GM13977 (cell line): ENCODE measurements at places on chromosomes 6 and 20.
A peak's percentile ranks its signal among the peaks of the same experiment; 100 is the strongest.

GRCh38 chr6:16805243-16805950, 44.1 kb upstream of the ATXN1 start:
- DNase-seq: no peak

DNA sequence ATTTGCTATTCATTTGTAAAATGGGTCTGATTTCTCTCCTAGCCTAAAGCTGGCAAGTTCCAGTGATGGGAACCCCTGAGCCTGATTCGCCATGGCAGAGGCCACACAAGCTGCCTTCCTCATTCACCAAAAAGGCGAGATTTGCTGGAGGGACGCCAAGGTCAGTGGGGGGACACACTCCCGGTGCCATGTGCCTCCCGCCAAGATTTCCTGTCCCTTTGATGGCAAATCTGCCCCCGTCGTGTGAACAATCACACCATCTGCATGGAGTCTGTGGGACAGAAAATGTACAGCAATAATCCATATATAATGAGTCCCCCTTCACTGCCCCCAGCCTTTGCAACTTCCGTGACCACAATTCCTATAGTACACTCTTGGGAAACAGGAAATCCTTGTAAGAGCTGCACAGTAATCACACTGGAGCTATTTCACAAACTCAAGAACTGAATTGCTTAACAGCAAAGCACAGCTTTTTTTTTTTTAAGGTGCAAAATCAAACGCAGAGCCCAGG, 15.7 kb upstream of the IGF2R start:
- DNase-seq: no peak

DNA sequence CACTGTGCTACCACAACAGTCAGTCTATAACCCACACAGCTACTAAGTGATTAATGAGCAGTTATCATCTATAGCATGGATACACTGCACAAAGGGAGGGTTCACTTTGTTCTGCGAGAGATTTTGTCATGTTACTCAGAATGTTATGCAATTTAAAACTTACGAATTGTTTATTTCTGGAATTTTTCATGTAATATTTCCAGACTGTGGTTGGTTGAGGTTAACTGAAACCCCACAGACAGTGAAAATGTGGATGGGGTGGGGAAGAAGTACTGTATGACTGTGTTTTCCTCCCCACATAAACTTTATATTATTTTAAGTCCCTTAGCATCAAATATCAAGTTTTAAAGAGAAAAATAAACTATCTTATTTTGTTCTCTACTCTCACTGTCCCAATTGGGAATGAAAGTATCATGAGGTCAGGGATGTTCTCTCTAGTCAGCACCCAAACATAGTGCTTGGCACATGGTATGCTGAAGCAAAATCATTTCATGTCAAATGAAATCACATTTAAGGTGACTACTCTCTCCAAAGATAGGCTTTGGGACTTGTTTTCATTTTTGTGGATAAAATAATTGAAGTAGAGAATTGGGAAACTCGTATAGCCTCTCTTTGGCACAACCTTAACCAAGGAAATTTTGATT, 25.4 kb downstream of the DOP1A start:
- DNase-seq: no peak

- DNase-seq: no peak
Observed at GRCh38 chr6:106694343-106694742, 65.0 kb downstream of the QRSL1 start.

GRCh38 chr20:58950603-58951002, 30.5 kb upstream of the NELFCD start:
- DNase-seq: no peak

GRCh38 chr6:132466952-132467351, 46.0 kb downstream of the STX7 start:
- DNase-seq: no peak

DNA sequence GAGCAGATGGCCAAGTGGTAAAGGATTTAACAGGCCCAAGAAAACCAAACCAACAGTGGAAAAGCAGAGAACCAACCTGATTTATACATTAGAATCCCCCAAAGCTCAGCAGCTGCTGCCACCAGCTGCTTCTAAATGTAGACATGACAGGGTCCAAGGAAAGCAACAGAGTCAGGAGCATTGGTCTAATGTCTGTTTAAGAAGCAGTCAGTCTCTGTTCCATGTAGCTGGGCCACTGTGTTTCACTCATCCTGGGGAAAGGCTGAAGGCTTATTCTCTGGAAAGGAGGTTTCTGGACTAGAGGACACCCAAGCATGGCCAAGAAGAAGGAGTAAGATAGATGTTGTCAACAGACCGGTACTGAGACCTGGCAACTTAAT, 75.4 kb downstream of the TMEM244 start:
- DNase-seq: no peak

GRCh38 chr6:111692327-111693164, 86.9 kb upstream of the TRAF3IP2 start:
- DNase-seq: no peak

- DNase-seq: no peak
Observed at GRCh38 chr20:20253744-20254330, 114.1 kb upstream of the INSM1 start.

GRCh38 chr6:93371756-93372155, 47.6 kb downstream of the EPHA7 start:
- no peak for DNase-seq

GRCh38 chr6:138538390-138539031, 39.2 kb upstream of the NHSL1 start:
- no peak for DNase-seq

GRCh38 chr6:16388488-16388887, 150.1 kb downstream of the GMPR start:
- DNase-seq: no peak

DNA sequence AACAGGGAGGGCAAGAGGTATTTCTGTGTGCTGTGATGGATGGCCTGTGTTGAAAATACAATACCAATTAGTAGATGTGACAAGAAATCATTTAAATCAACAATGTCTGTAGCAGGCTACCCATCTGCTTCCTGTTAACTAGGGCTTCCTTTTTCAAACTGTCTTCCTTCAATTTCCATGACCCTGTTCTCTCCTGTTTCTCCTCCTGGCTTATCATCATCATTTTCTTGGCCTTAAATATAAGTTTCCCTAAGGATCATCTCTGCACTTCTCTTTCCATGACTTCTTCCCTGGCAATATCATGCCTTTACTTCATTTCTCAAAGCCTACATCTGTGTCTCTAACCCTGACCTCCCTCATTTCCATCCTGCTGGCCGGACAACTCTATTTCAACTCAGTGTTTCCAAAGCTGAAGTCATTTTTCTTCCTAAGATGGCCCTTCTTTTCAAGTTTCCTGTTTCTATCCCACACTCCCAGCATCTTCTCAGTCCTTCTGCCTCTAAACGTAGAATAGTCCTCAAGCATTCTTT, 18.2 kb downstream of the ZC2HC1B start:
- no peak for DNase-seq

- no peak for DNase-seq
Observed at GRCh38 chr20:44187054-44187771, at the start of gene JPH2. Gene JPH2, minus strand, starts transcription at chr20:44187188. Its CDS starts 483 bp downstream, at chr20:44186705.

DNA sequence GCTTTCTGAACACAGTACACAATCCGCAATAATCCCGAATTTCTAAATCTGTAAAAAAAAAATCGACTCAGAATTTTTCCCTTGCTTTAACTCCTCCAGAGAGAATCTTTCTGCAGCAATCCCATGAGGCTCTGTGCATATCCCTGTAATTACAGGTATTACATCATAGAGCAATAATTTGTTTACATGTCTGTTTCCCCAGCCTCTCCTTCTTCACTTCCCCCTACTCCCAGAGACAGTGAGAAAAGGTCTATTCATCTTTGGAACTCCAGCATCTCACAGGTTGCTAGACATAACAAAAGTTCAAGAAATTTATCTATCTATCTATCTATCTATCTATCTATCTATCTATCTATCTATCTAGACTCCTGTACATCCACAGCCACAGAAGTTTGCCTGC, 26.0 kb downstream of the KLHL31 start:
- DNase-seq: no peak

- DNase-seq: peak; percentile 81
Observed at GRCh38 chr6:155223646-155224451, 40.0 kb upstream of the CLDN20 start.

DNA sequence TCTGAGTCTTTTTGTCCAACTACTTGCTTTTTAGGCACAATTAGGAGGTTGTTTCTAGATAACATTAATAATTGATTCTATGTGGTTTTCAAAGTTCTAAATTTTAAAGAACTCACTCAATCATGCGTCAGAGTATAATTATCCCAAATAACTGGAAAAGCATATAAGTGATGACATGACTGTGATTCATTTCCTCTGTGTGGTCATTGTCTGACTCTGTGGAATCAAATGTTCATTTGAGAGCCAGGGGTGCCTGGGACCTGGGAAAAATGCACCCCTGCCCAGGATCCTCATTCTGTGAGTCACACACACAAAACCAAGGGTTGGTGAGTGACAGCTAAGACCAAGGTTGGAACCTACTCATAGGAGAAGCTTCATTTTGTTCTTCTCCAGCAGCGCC, 127.1 kb upstream of the MLIP start:
- no peak for DNase-seq

- no peak for DNase-seq
Observed at GRCh38 chr6:36599791-36600209, 5.6 kb downstream of the SRSF3 start.

DNA sequence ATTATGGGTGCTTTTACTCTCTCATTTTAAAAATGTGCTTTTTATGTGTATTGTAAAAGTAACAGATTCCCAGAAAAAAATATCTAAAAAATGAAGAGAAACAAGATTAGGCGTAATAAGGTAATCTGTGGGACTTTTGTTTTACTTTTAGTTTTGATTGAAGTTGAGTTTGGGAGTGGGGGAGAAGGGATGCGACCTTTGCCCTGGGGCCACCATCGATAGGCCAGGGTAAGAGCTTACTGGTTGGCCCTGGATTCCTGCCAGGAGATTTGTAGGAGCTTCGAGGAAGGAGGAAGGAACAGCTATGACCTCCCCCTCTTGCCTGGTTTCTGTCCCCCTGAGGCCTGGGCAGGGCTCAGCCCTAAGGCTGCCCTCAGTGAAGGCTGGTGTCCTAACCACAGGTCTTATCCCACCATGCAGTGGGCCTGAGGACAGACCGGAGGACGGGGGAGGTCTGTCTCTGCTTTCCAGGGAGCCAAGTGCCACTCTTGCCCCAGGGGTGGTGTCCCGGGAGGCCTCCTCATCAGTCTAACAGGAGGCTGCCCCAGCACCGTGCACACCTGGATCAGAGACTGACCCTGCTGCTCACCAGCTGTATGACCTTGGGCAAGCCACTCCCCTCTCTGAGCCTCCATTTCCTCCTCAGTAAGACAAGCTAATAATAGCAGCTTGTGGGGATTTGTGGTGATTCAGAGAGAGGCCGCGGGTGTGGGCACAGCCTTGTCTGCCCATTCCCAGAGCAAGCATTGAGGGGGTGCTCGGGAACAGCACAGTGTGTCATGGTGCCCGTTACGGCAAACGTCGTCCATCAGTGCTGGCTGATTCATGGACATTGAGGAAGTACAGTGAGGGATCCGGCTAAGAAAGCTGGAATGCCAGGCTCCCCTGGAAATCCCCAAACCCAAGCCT, 21.2 kb downstream of the TGM2 start:
- no peak for DNase-seq

DNA sequence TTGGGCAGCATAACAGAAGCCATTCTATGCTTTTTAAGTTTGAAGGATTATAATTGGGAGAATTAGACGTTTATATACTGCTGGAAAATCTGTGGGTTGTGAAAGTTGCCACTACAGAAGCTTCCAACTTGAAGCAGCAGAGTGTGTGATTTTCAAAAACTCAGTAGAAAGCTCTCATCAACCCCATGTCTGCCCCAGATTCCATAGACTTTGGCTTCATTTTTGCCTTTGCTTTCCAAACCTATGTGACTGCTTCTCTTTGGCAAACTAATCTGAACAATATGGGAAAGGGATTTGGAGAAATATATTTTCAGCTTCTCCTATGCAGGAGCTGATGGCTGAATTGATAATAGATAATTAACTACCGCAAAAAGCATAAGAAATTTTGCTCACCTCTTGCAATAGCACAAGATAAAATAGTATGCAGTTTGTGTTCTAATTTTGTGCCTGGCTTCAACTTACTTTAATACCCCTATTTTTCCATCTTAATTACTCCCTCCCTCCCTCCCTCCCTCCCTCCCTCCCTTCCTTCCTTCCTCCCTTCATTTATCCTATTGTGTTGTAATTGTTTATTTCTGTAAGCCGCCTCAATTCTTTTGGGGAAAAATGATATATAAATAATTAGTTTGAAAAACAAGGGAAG, 214.1 kb upstream of the HS3ST5 start:
- no peak for DNase-seq

DNA sequence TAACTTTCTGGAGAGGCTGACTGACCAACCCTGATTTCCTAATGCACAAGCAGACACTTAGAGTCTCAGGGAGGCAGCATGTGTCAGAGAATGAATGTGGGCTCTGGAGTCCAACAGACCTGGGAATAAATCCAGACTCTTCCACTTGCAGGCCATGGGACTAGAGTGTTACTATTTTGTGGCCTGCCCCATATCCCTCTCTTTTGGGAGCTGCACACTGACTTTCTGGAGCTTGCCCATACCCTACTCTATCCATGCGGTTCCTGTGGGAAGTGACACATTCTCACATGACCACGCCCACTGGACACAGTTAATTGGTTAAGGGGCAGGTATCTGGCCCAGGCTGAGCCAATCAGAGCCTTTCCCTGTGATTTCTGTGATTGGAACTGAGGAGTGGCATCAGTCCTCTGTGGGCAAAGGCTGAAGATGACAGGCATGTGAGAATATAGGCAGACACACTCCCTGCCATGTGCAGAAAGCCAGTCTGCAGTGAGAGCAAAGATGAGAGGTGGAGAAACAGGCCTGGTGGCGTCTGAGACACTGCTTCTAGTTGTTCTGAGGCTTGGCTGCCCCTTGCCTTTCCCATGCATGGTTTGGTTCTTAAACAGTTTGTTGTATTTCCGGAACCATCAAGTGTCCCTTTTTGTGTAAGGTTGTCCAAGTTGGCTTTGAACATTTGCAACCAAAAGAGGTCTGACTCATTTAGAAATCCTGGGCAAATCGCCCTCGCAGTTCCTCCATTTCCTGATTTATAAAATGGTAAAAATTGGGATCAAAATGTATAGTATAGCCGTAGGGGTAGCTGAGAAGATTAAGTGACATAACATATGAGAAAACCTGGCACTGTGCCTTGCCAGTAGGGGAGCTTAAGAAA, 125.6 kb downstream of the CDC5L start:
- DNase-seq: no peak

- DNase-seq: peak; percentile 56
Observed at GRCh38 chr20:38601216-38602184, at the start of gene ARHGAP40. Gene ARHGAP40, plus strand, starts transcription at chr20:38601809.

DNA sequence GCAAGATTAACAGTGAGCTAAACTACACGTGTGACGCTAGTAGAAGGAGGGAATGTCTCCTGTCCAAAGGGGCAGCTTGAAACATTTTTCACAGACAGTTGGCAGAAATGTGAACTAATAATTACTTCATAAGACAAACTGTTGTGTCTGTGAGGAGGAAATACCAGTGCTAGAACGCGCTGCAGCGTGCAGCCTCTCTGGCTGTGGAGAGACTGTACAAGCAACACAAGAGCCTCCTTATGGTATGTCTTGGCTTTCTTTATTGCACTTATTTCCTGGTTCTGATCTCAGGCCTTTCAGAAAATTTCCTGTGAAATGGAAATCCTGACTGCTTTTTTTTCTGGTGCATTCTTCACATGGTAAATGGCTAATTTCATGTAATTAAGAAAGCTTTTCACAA, 25.3 kb upstream of the TIAM2 start:
- DNase-seq: no peak

GRCh38 chr6:34888874-34889555, at the start of gene ANKS1A:
Gene ANKS1A, plus strand, starts transcription at chr6:34889255. Its CDS starts 148 bp downstream, at chr6:34889403.
- DNase-seq: peak; percentile 87
